Left ventricle myocardium inferior (tissue), 1 donor: ENCODE measurements at places on chromosomes 16 and 17.

DNA sequence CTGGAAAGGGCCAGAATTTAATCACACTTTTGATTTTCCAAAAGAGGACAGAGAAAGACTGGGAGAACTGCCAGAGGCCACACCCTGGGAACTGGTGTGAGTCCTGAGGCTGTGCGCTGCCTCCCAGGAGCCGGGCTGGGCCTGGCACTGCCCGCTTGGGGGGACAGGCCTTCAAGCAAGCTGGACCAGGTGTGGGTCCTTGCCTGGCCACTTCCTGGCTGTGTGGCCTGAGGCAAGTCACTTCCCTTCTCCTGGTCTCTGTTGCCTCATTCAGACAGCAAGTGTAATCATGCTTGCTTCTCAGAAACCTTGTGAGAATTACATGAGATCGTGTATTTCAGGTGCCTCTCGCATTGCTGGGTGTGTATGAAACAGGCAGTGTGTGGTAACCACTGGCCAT is 143.0 kb downstream of the SNX29 start:
- H3K27ac ChIP-seq, result no peak overlapping the region
- no peak overlapping the region for H3K4me3 ChIP-seq
- DNase-seq, result peak; percentile 27
- no peaks in the 10 kb centered on the region for H3K27me3 ChIP-seq

GRCh38 chr16:2155977-2156848 is 631 bp downstream of the TRAF7 start:
- H3K27ac ChIP-seq, result peak overlapping the region; percentile 89
- no peaks in the 10 kb centered on the region for H3K27me3 ChIP-seq
- peak overlapping the region; percentile 83 for H3K4me3 ChIP-seq
- H3K36me3 ChIP-seq, result peaks cover 4% of the 10 kb centered on the region
- H3K4me1 ChIP-seq, result peaks cover 89% of the 10 kb centered on the region

- H3K4me1 ChIP-seq, result no peaks in the 10 kb centered on the region
- H3K27me3 ChIP-seq, result peaks cover 78% of the 10 kb centered on the region
- H3K27ac ChIP-seq, result no peak overlapping the region
- no peaks in the 10 kb centered on the region for H3K36me3 ChIP-seq
These were observed 49.8 kb upstream of the XYLT1 start for GRCh38 chr16:17520561-17520960.

- peaks cover 31% of the 10 kb centered on the region for H3K36me3 ChIP-seq
- peaks cover 44% of the 10 kb centered on the region for H3K4me1 ChIP-seq
- H3K4me3 ChIP-seq, result no peak overlapping the region
- no peaks in the 10 kb centered on the region for H3K27me3 ChIP-seq
- DNase-seq, result no peak
These were observed 3.8 kb downstream of the ERCC4 start for GRCh38 chr16:13923703-13924298.

DNA sequence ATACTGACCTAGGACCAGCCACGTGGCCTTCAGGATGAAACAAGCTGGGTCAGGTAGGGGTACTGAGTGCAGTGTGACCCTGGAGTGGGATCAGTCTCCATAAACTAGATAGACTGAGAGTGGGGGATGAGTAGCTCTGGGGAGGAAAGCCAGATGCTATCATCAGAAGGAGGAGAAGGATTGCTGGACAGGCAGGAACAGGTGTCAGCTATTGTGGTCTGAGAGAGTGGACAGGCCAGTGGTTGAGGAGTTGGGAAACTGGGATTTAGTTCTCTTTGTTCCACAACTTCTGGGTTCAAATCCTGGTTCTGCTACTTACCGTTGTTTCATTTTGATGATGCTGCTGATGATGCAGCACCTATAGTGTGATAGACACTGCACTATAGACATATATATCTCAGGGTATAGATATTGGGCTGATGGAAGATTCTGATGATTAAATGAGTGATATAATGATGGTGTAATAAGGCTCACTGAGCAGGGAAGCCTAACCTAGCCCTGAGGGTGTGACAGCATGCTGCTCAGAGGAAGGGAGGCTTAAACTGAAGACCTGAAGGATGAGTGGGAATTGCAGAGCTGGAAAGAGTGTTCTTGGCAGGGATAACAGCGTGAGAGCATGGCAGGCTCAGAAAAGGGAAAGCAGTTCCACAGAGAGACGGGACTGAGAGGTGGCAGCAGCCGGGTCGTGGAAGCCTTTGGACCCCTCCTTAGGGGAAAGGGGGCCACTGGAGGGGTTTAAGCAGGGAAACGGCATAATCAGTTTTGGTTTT is 66.0 kb downstream of the SNX20 start:
- DNase-seq, result no peak
- no peak overlapping the region for H3K27ac ChIP-seq
- H3K27me3 ChIP-seq, result no peaks in the 10 kb centered on the region
- H3K4me3 ChIP-seq, result no peak overlapping the region
- peaks cover 54% of the 10 kb centered on the region for H3K4me1 ChIP-seq
- H3K36me3 ChIP-seq, result no peaks in the 10 kb centered on the region

DNA sequence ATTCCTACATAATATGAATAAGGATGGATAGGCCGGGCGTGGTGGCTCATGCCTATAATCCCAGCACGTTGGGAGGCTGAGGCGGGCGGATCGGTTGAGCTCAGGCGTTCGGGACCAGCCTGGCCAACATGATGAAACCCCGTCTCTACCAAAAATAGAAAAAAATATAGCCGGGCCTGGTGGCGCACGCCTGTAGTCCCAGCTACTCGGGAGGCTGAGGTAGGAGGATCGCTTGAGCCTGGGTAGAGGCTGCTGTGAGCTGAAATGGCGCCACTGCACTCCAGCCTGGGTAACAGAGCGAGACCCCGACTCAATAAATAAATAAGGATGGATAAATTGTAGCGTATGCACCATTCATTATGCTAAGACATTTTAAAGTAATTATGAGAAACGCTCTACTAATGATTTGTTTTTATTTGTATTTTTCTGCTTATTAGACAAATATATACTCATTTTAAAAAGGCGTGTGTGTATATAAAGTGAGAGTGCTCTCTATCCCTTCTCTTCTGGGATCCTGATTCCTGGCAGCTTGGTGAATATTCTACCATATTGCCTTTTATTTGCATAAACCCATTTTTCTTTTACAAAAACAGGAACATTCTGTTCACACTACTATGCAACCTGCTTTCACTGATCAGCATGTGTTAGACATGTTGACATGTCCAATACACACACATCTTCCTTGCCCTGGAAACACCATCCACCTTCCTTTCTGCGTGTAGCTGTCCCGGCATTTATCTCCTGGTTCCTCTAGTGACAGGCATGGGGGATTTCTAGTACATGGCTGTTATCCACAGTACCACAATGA is 26.4 kb downstream of the DDX19A start:
- no peaks in the 10 kb centered on the region for H3K4me1 ChIP-seq

GRCh38 chr16:77442078-77442477 is 7.2 kb upstream of the ADAMTS18 start:
- H3K4me3 ChIP-seq, result no peak overlapping the region
- H3K36me3 ChIP-seq, result no peaks in the 10 kb centered on the region
- H3K4me1 ChIP-seq, result peaks cover 6% of the 10 kb centered on the region
- DNase-seq, result no peak
